ENCODE measurements at places on chromosomes 12 and 14. TPM values are rescaled to one million over a fixed set of nuclear protein-coding genes. Genes with fewer than 3 reads are reported as not detected.

Gene TAS2R10
- 0.34 TPM for total RNA-seq

GRCh38 chr12:1283316-1283715 lies 292.3 kb downstream of the ERC1 start:
- no peak for DNase-seq

Gene C12orf54
- not detected for total RNA-seq

- DNase-seq = peak; percentile 72
Observed at GRCh38 chr12:62848418-62848817, 86.5 kb downstream of the PPM1H start.

Gene MYH7
- total RNA-seq = not detected

DNA sequence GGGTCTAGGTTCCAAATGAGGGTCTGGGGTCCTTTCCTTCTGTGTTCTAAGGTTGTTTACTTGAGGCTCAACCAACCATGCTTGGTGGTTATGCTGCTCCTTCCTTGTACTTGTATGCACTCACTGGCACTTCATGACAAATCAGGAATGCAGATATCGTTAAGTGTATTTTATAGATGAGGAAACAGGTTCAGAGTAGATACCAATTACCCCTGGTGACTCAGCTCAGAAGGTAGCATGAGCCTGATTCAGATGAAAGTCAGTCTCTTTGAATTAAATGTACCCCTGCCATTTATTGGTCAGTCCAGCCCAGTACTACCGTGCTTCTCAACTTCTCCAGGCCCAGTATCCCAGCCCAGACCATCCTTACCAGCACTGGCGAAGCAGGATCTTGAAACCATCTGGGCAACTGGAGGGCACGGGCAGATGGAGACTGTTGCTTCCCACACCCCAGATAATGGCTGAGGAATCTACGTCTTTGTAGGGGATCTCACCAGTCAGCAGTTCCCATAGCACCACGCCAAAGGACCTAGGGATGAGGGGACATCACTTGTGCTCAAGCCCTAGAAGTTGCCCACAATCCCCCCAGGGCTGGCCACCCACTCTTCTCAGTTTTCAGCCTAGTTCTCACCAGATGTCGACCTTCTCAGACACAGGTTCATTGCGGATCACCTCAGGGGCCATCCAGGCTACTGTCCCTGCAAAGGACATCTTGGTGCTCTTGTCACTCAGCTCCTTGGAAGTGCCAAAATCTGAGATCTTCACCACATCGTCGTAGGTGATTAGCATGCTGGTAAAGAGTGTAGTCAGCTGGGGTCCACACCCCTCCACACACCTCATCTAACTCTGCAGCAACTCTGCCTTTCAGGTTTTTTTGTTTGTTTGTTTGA lies 14.3 kb downstream of the MAP3K12 start:
- DNase-seq = no peak

- DNase-seq = no peak
Observed at GRCh38 chr12:131176926-131177325, 223.2 kb downstream of the ADGRD1 start.

Gene CCDC38
- not detected for total RNA-seq

GRCh38 chr12:45726603-45727300 lies 2.8 kb upstream of the ARID2 start:
- DNase-seq = no peak

DNA sequence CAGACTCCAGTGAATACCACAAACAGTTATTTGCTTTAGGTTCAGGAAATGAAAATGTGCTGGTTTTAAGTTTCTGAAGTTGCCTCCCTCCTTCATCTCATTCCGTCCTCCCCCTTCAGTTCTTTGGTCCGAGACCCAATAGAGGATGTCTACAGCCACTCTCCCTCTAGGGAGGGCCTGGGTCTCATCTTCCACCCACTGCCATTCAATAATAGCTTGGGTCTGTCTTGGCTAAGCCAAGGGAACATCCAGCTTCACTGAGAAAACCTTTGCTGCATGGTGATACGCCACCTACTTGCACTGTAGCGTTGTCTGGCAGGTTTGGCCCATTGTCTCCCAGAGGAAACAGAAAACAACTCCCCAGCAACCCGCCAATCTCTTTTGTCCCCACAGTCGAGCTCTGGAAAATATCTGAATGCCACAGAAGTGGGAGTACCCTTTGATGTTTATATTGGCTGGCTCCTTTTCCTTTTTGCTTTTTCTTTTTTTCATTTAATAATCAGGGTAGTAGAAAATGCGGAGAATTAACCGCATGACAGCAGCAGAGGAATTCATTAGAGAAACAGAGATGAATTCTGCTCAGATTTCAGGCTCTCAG lies 380.1 kb downstream of the RAD51B start:
- peak; percentile 74 for DNase-seq

Gene CCDC175
- total RNA-seq = not detected

Gene DNAH10
- 0.04 TPM for total RNA-seq

- DNase-seq = no peak
Observed at GRCh38 chr12:70648831-70649230, 11.6 kb upstream of the PTPRB start.

- DNase-seq = no peak
Observed at GRCh38 chr12:87511371-87511770, 517.8 kb downstream of the C12orf50 start.

- DNase-seq = no peak
Observed at GRCh38 chr14:24283796-24284460, 12.5 kb upstream of the RABGGTA start.

DNA sequence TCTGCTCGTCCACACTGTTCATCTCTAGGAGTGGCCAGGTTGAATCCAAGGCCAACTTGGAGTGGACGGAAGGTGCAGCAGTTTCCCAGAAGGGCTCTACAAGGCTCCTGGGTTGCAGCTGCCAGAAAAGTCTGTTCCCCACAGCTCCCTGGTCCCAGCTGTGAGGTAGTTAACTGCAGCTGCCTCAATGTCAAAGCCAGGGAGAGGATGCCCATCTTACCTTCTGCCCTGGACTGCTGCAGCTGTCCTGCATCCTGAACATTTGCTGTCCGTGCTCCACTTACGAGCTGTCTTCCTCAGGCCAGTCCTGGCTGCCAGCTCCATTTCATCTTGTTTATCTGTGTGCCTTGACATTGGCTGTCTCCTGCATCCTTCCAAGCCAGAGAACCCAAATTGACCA lies 227.3 kb downstream of the SLC41A2 start:
- DNase-seq = no peak

- DNase-seq = no peak
Observed at GRCh38 chr14:72554401-72554800, 339.5 kb downstream of the DPF3 start.

Measured in kidney epithelial cell (primary cell).